ENCODE measurements at places on chromosomes 11 and 22.

GRCh38 chr22:32680895-32681294 lies 120.6 kb upstream of the TIMP3 start:
- no peak for DNase-seq
- peaks cover 10% of the 10 kb centered on the region for H3K4me1 ChIP-seq
- no peak overlapping the region for H3K27ac ChIP-seq
- no peaks in the 10 kb centered on the region for H3K36me3 ChIP-seq

DNA sequence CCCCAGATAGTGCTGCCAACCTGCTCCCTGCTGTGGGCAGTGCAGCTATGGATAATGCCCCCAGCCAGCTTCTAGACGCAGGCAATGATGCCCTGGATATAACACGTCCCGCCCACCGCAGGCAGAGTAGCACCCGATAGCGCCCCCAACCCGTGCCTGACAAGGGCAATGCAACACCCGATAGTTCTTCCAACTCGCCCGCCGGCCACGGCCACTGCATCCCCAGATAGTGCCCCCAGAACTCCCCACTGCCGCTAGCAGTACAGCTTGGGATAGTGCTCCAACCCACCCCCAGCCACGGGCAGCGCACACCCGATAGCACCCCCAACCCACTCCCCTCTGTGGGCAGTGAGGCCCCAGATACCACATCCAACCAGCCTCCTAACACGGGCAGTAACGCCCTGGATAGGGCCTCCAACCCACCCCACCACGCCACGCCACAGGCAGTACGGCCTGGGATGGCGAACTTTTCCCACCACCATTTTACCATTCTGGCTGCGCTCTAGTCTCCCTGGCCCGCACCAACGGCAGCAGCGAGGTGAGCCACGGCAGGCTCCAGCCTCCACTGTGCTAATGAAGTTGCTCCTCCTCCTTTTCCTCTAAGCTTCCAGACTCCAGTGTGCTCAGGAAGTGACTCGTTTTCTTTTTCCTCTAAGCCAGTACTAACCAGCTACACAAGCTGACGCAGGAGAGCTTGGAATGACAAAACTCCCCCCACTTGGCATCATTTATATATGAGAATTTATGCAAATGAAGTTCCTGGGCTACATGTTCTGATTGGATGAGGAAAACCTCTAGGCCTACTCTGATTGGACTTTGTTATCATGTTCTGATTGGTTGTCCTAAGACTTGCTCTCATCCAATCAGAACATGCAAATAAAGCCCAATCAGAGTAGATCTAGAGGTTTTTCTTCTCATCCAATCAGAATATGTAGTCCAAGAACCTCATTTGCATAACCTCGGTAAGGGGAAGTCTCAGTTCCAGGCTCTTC lies 3.0 kb upstream of the RFPL3 start:
- no peaks in the 10 kb centered on the region for H3K27me3 ChIP-seq
- H3K4me1 ChIP-seq = no peaks in the 10 kb centered on the region
- DNase-seq = no peak
- no peak overlapping the region for H3K4me3 ChIP-seq
- no peaks in the 10 kb centered on the region for H3K36me3 ChIP-seq

- no peaks in the 10 kb centered on the region for H3K36me3 ChIP-seq
- H3K4me1 ChIP-seq = no peaks in the 10 kb centered on the region
- H3K27me3 ChIP-seq = no peaks in the 10 kb centered on the region
- no peak overlapping the region for H3K27ac ChIP-seq
- H3K4me3 ChIP-seq = no peak overlapping the region
- DNase-seq = no peak
These were observed 115.1 kb downstream of the ARFGAP2 start for GRCh38 chr11:47061429-47062178.

DNA sequence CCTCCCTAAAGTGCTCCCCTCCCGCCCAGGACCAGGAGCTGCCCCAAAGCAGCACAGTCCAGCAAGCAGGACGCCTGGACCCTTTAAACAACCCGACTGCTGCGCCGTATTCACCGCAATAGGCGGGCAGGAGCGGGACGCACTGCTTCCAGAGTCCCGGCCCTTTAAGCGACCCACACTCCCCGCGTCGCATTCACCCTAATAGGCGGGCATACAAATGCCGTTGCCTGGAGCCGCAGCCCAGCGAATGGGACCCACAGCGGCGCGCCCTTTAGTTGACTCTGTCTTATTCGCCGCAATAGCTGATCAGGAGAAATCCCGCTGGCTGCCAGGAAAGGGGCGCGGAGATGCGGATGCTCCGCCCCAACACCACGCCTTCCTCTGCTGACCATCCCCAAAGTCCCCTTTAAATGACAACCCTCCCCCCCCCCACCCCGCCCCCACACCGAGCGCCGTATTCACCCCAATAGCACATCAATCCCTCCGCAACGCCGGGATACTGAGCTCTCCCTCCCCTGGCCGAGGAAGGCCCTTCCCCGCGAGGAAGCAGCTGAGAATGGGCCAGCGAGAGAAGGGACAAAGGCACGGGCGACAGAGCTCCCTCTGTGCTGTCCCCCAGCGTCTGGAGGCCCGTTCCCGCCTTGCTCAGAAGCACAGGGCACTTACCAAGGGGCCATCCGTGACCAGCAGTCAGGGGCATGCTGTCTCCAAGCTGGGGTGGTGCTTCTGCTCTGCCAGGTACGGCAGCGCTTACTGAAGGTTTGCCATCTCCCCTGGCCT lies 4.7 kb downstream of the OSBPL5 start:
- peak; percentile 89 for DNase-seq
- H3K27ac ChIP-seq = peak overlapping the region; percentile 69

DNA sequence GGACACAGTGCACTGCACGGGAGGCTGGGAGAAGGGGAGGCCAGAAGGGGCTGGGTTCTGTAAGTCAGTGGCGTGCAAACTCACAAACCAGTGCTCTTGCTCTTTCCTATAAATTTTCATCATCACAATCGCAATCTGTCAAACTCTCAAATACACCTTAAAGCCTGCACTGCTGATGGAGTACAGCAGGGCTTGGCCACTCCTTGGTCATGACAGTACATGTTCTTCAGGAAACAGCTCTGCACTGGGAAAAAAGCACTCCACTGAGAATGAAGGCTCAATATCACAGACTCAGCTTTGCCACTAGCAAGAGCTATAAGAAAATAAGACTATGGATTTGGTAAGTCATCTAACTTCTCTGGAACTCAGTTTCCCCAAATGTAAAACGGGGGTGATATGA lies 111.0 kb downstream of the RBFOX2 start:
- no peak overlapping the region for H3K4me3 ChIP-seq
- peaks cover 41% of the 10 kb centered on the region for H3K4me1 ChIP-seq
- no peaks in the 10 kb centered on the region for H3K27me3 ChIP-seq
- no peaks in the 10 kb centered on the region for H3K36me3 ChIP-seq
- H3K27ac ChIP-seq = no peak overlapping the region
- DNase-seq = no peak

- H3K4me3 ChIP-seq = no peak overlapping the region
- peaks cover 16% of the 10 kb centered on the region for H3K4me1 ChIP-seq
- no peak for DNase-seq
These were observed 65.3 kb downstream of the ARFGAP2 start for GRCh38 chr11:47111318-47111804.

- DNase-seq = no peak
- H3K27me3 ChIP-seq = no peaks in the 10 kb centered on the region
- H3K4me3 ChIP-seq = no peak overlapping the region
- H3K36me3 ChIP-seq = no peaks in the 10 kb centered on the region
These were observed 6.1 kb downstream of the OR6M1 start for GRCh38 chr11:123800036-123800435.

- H3K36me3 ChIP-seq = no peaks in the 10 kb centered on the region
- no peak for DNase-seq
- no peaks in the 10 kb centered on the region for H3K4me1 ChIP-seq
- H3K27ac ChIP-seq = no peak overlapping the region
- H3K4me3 ChIP-seq = no peak overlapping the region
- H3K27me3 ChIP-seq = no peaks in the 10 kb centered on the region
These were observed 45.2 kb downstream of the NEU3 start for GRCh38 chr11:75033916-75034315.

DNA sequence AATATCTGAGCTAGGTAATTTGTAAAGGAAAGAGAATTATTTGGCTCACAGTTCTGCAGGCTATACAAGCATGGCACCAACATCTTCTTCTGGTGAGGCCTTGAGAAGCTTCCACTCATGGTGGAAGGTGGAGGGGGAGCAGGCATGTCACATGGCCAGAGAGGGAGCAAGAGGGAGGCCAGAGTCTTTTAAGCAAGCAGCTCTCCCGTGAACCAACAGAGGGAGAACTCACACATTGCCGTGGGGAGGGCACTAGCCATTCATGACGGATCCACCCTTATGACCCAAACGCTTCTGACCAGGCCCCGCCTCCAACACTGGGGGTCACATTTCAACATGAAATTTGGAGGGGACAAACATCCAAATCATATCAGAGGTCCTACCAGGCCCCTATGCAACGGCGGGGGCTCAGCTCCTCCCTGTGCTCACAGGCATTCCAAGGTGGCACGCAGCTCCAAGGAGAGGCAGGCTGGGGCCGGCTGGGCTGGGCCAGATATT lies 4.6 kb downstream of the C11orf96 start:
- no peak overlapping the region for H3K4me3 ChIP-seq
- no peak for DNase-seq
- H3K4me1 ChIP-seq = peaks cover 19% of the 10 kb centered on the region
- H3K36me3 ChIP-seq = no peaks in the 10 kb centered on the region

GRCh38 chr11:80281194-80281593 lies 840.4 kb upstream of the TENM4 start:
- H3K4me3 ChIP-seq = no peak overlapping the region
- H3K36me3 ChIP-seq = no peaks in the 10 kb centered on the region
- H3K27ac ChIP-seq = no peak overlapping the region
- no peak for DNase-seq

DNA sequence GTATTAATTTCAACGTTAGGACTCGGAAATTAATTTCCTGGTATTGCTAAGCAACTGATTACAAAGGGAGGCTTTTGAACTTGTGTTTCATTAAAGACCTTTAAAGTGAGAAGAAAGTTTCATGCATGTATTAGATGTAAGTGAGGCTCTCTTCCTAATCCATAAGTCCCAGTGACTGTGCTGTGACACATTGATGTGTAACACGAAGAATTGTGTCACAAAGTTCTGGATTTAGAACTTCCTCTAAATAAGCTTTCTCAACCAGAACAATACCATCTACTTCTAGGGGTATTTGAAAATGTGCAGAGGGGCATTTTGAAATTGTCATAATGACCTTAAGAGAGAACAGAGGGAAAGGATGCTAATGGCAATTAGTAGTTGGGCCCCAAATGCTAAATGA lies 14.4 kb downstream of the DCUN1D5 start:
- H3K27me3 ChIP-seq = no peaks in the 10 kb centered on the region
- no peak for DNase-seq
- H3K4me1 ChIP-seq = no peaks in the 10 kb centered on the region
- no peak overlapping the region for H3K4me3 ChIP-seq
- no peak overlapping the region for H3K27ac ChIP-seq

GRCh38 chr22:40721266-40721665 lies 42.0 kb downstream of the MCHR1 start:
- no peaks in the 10 kb centered on the region for H3K27me3 ChIP-seq
- peaks cover 5% of the 10 kb centered on the region for H3K4me1 ChIP-seq
- no peak overlapping the region for H3K27ac ChIP-seq

DNA sequence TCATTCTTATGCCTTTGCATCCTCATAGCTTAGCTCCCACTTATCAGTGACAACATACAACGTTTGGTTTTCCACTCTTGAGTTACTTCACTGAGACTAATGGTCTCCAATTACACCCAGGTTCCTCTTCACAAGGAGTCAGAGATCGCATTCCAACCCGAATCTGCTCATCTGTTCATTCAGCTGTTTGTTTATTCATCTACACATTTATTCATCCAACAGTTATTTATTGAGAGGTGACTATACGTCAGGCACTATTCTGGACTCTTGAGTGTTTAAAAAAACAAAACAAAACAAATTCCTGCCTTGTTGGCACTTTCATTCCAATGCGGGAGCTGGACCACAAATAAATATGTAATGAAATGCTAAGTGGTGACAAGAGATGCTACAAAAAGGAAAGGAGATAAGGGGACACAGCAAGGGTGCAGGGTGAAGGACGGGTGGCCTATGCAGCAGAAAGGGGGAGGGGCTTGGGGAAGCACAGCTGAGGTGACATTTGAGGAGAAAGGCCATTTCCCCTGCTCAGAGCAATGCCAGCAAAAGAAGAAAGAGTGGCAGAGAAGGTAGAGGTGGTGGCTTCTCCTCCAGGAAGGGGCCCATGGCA lies 393.8 kb upstream of the SYN3 start:
- DNase-seq = no peak
- H3K4me3 ChIP-seq = no peak overlapping the region
- no peaks in the 10 kb centered on the region for H3K27me3 ChIP-seq
- no peaks in the 10 kb centered on the region for H3K4me1 ChIP-seq
- no peak overlapping the region for H3K27ac ChIP-seq
- no peaks in the 10 kb centered on the region for H3K36me3 ChIP-seq

- no peaks in the 10 kb centered on the region for H3K36me3 ChIP-seq
- no peak overlapping the region for H3K4me3 ChIP-seq
- DNase-seq = peak; percentile 32
- peaks cover 61% of the 10 kb centered on the region for H3K4me1 ChIP-seq
- H3K27ac ChIP-seq = peak overlapping the region; percentile 86
These were observed 22.3 kb upstream of the MICAL2 start for GRCh38 chr11:12088047-12088481.

DNA sequence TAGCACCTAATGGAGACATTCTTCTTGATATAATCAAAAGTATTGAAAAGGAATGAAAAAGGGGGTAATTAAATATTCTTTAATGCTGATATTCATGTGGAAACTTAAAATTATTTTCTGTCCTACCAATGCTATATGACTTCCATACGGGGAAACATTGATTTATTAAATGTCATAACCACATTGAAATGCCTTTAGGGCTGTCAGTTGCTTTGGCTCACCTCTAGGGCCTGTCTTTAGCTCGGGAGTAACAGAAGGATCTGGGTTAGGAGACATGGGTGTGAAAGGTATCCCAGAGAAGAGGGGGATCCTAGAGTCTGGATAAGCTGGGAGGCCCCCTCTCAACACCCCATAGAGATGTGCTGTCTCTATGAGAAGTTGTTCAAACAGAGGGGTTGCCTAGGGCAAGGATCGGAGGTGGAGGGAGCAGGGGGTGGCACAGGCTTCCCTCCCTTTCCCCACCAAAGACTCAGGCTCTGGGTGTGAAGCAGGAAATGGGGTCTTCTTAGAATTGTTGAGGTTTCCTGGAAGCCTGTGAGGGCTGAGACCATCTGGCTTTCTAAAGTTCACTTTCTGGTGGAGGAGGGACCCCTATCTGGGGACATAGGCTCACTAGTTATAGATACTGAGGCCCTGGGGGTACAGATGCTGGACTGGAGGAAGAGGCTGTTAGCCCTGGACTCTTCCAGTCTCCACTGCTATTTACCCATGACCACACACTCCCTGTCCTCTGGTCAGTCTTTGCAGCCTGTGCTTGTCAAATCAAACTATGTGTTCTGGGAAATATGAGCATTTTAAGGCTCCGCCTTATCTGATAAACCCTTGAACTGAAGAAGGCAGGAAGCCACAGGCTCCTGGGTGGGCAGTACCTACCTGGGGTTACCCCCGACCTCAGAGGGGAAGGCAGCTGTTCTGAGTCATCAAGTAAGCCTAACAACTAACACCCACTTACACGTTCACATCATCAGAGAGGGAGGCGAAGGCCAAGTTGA lies 55.8 kb upstream of the RRAS2 start:
- H3K36me3 ChIP-seq = no peaks in the 10 kb centered on the region
- DNase-seq = no peak
- H3K4me3 ChIP-seq = no peak overlapping the region
- H3K27ac ChIP-seq = no peak overlapping the region
- no peaks in the 10 kb centered on the region for H3K4me1 ChIP-seq

GRCh38 chr11:60085909-60086308 lies 2.6 kb upstream of the MS4A2 start:
- no peak for DNase-seq
- no peak overlapping the region for H3K4me3 ChIP-seq
- H3K27me3 ChIP-seq = no peaks in the 10 kb centered on the region
- no peak overlapping the region for H3K27ac ChIP-seq
- H3K36me3 ChIP-seq = no peaks in the 10 kb centered on the region
